ENCODE measurements at places on chromosomes 16 and 17.
A peak's percentile ranks its signal among the peaks of the same experiment; 100 is the strongest.

GRCh38 chr16:75820672-75821071 is 94.4 kb upstream of the CPHXL start:
- no peak for DNase-seq

- DNase-seq, result no peak
Measured at GRCh38 chr16:88434353-88434690, 18.8 kb upstream of the ZFPM1 start.

DNA sequence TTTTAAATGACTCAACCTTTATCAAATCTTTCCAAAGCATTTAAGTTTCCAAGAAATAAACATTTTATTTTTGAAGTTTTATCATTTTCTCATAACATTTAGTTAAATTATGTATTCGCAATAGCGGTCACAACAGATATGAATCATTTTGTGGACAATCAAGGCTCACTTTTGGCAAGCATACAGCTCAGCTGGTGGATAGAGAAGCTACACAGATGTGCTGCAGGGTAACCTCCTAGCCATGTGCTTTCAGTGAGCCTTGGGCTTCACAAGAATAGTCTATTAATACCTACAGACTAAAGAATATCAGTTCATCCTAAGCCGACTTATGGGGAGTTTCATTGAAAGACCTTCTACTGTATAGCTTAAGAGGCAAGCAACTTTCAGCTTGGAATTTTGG is 144.8 kb downstream of the MRTFB start:
- DNase-seq, result no peak

DNA sequence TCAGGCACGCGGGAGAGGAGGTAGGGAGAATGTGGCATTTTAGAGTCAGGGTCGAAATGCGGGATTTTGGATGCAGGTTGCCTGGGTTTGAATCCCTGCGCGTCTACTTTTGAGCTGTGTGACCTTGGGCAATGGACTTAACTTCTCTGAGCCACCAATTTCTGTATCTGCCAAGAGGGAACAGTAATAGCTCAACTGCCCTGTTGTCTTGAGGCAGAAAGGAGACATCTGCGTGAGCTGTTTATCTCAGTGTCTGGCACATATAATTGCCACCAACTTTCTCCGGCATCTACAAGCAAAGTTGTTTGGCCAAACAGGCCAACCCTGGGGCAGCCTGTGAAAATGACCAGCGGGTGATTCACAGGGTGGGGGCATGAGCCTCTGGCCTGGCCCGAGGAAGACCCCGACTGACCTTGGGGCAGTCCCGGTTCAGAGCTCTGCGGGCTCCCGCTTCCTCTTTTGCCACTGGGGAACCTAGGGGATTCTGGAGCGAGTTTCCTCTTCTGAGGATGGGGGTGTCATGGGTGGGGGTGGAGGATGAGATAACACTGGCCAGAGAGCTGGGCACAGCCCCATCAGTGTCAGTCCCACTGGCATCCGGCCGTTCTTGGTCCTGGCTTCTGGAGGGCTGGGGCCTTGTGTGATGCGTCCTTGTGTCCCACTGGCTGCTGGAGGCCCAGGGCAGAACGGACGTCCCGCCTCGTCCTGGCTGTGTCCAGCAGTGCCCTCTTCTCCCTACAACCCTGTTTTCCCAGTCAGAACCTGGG is 1.3 kb downstream of the SNN start:
- no peak for DNase-seq

DNA sequence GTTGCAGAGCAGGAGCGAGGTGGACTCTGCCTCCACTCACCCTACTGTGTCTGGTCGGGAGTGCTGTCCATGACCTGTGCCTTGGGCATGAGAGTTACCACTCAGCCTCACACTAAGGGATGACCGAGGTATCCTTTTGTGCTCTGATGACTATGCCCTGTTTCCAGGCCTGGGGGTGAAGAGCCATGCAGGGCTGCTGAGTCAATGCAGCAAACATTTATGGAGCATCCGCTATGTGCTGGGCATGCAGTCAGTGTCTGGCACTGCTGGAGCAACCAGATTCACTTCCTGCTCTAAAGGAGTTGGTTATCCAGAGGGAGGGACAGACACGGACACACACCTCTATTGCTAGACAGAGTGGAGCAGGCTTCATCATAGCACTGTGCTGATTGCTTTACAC is 7.6 kb upstream of the HNF1B start:
- DNase-seq, result no peak

- DNase-seq, result no peak
Measured at GRCh38 chr17:62705156-62705777, 77.8 kb downstream of the MRC2 start.

GRCh38 chr17:45123930-45124796 is 8.2 kb downstream of the PLCD3 start:
- DNase-seq, result no peak

GRCh38 chr17:2396568-2397246 is 4.2 kb downstream of the MNT start:
- DNase-seq, result peak; percentile 65

- DNase-seq, result no peak
Measured at GRCh38 chr16:51682905-51683304, 531.8 kb upstream of the SALL1 start.

Data from SIG-M5 (cell line).